ENCODE measurements at places on chromosomes 3 and 15.

DNA sequence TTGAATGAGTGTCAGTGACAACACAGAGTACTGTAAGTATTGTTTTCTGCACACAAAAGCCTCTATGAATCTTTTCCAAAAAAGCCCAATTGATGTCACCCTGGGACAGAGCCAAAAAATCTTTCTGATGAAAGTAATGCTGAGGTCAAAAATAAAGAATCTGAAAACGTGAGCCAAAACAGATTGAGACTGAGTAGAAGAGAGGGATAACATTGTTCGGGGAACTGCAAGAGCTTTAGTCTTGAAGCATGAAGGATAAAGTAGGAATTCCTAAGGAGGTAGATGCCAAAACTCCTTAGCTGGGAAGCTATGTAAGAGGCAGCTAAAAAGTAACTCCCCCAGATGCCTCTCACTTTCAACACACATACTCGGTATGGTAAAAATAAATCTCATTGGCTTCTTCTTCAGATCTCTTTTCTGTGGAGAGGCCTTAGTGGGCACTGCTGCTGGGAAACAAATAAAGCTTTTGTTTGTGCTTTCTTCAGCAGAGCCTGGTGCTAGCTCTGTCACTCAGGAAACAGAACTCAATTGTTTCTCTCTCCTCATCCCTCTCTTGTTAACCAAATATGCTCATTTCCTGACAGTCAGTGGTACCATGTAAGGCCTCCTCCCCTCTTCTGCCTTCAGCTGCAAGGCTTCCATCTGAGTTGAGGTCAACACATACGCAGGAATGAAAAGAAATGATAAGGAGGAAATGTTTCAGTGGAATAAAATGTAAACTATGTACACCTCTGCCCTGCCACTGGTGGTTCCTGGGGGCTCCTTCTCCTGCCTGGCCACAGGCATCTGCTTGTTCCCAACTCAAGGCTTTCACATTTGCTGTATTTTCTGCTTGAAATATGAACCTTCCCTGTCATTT, 58.1 kb downstream of the CD200 start:
- no peak for DNase-seq

GRCh38 chr3:99651531-99651930, 13.1 kb downstream of the COL8A1 start:
- no peak for DNase-seq

DNA sequence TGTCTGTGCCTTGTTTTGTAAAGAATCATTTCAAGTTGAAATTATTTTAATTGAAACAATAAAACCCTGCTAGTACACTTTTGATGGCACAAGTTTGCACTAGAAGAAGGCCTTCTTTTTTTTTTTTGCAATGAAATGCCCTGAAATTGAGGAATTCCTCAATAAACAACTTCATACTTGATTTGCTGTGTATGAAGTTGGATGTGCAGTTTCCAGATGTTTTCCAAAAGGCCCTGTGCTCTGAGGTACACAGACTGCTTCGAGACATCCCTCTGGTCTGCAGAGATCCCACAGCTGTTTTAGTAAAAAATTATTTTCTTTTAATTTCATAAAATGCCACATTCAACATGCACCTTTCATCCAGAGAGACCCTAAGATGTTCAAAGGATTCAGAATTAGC, 48.9 kb downstream of the HES1 start:
- no peak for DNase-seq

- DNase-seq = no peak
Observed at GRCh38 chr15:62866366-62866765, 176.2 kb upstream of the TPM1 start.

GRCh38 chr3:106245400-106245799, 376.6 kb upstream of the CBLB start:
- no peak for DNase-seq

DNA sequence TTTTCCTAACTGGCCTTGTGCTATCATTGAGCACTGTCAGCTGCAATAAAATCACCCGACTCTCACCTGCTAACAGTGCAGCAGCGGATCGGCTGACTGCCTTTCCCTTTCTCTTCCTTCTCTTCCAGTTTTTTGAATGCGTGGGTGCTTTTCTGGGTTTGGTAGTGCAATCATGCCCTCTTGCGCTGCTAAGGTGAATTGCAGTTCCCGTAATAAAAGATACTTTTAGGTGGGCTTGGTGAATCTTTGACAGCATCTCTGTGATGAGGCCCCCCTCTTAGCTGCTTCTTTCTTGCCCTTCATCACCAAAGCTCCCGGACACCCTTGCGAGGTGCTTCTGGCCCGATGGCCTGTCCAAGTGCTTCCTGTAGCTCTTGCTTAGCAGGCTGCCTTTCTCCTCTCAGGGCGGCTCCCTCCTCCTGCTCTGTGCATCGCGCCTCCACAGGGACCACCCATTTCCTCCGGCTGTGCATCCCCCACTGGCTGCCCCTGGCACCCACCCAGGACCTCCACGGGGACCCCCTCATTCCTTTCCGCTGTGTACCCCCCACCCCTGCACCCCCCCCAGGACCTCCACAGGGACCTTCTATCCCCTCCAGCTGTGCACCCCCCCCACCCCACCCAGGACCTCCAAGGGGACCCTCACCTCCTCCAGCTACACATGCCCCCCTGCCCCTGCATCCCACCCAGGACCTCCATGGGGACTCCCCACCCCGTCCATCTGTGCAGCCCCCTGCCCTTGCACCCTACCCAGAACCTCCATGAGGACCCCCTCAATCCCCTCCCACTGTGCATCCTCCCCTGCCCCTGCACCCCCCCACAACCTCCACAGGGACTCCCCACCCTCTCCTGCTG, 50.8 kb upstream of the RPL32 start:
- DNase-seq = peak; percentile 65

DNA sequence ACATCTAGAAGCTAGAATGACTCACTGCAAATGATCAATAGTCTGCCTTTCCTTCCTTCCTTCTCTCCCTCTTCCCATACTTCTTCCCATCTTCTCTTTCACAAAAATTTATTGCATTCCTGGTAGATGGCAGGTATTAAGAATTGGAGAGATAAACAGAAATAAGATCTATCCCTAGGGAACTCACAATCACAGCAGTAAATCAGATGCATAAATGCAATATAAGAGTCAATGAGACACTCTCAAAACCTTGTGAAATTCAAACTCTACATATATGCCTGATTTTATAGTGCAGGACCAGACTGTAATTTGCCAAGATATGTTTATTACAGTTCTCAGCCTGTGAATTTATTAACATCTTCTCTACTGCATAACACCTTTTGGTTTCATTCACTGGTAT, 78.3 kb upstream of the ARL6 start:
- DNase-seq = no peak

DNA sequence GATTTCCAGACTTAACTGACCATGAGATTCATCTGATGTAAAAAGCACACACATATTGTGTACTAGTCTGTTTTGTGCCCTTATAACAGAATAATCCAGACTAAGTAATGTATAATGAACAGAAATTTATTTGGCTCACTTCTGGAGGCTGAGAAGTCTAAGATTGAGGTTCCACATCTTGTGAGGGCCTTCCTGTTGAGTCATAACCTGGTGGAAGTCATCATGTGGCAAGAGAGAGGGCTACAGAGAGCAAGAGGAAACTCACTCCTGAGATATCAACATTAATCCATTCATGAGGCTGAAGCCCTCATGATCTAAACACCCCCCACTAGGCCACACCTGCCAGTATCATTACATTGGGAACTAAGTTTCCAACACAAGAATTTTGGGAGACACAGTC, 977.6 kb downstream of the MCTP2 start:
- DNase-seq = no peak

GRCh38 chr15:26620528-26621458, 152.1 kb downstream of the GABRB3 start:
- DNase-seq = no peak

DNA sequence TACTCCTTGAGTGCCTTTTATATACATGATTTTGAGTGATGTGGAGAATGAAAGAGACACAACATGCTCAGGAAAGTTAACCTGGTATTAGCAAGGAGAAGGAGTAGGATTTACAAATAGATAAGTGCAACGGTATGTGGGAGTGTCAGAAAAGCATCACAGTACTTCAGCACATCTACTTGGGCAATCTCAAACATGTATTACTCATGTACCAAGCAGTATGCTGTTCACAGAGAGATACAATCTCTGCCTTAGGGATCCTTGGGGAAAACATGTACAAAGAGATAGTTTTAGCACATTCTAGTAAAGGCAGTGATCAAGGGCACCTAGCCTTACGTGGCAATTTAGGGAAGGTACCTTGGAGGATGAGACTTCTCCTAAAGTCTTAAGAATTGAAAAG, 146.5 kb downstream of the FILIP1L start:
- no peak for DNase-seq

GRCh38 chr3:149605902-149606301, 51.9 kb downstream of the WWTR1 start:
- DNase-seq = no peak

- no peak for DNase-seq
Observed at GRCh38 chr3:48929358-48930035, 10.9 kb downstream of the ARIH2 start.

DNA sequence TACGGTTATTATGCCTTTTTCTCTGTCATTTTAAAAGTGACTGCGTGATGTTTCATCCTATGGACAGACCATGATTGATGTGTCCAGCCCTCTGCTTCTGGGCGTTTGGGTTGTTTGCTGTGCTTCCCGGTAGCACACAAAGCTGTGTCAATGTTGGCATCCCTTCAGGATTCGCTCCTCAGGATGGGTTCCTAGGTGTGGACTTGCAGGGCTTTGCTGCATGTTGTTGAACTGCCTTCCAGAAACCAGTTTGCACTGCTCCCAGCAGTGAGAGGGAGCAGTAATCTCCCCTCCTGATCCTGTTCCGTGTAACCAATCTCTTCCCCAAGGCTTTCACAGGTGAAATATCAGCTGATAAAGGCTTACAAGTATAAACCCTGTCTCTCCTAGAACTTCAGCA, 787 bp downstream of the TRPM1 start:
- no peak for DNase-seq

DNA sequence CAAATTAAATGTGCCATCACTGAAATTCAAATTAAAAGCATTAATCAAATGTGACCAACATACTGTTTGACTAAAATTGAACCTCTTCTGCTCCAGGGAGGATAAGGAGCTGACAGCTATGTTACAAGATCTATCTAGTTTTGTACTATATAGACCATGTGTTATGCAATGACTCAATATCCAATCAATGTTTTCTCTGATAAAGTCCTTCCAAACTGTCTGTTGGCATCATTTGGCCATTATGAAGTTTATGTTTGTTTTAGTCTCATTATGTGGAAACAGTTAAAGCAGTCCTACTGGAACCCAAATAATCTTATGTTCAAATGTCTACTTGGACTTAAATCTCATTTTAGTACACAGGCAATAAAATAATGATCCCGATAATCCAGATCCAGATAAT, 267.0 kb upstream of the THBS1 start:
- DNase-seq = no peak

GRCh38 chr15:45441686-45442085, 63.3 kb upstream of the GATM start:
- no peak for DNase-seq

GRCh38 chr15:87228460-87228859, 1028.1 kb downstream of the NTRK3 start:
- no peak for DNase-seq

DNA sequence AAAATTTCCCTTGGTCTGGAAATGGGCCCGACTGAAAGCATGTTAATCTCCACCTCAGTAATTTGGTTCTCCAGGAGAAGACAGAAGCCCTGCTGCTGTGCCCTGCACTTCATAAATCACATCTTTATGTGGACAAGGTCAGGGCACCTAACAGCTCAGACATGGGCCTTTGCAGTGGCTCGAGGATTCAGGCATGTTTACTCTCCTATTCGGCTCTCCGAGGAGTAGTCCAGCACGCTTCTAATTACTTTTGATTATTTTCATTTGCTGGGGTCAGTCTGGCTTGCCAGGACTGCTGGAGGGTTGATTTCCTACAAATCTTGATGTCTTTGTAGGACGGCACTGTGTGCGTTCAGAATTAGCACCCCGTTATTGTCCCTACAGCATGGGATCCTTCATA, 511.2 kb downstream of the MECOM start:
- no peak for DNase-seq

DNA sequence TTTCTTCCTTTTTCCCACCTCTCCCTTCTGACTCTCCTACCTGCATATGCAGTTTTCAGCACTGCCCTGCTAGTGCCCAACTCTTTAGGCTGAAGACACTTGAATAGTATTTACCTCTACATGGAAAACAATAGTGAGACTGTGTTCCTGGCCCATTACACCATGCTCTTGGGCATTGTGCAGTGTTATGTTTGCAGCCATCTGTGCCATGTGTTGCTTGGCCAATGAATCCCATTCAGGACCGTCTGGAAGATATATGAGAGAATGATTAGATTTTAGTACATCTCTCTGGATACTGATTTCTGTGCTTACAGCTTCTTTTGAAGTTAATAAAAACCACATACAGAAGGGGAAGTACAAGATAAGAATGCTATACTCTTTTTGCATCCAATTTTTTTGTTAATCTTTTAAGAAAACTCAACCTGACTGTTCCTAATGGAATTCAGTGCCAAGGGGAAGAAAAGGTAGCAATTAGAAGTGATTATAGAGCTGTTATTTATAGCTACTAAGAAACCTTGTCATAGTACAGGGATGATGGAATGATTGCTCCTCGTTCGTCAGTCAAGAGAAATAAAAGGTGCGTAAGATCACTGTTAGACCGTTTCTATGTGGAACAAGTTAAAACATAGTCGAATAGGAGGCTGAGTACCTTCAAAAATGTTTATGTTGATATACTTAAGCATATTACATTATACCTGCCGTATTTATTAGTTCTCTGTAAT, 58.9 kb downstream of the TMEM41A start:
- DNase-seq = no peak

DNA sequence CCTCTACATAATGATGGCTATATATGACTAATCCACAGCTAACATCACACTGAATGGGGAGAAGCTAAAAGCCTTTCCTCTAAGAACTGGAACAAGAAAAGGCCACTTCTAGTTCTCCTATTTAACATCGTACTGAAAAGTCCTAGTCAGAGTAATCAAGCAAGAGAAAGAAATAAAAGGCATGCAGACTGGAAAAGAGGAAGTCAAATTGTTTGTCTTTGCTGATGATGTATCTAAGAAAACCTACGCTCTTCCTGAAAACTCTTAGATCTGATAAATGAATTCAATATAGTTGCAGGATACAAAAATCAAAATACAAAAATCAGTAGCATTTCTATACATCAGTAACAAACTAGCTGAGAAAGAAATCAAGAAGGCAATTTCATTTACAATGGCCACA, 116.9 kb downstream of the TP63 start:
- DNase-seq = no peak

Measured in GM13977 (cell line).